A549 treated with Hydrocortisone at 1 μM for 4 hours (cell line): ENCODE measurements at places on chromosomes 5 and 9. TPM values are rescaled to one million over a fixed set of nuclear protein-coding genes. Genes with fewer than 3 reads are reported as not detected.

Gene IFNA2
- not detected in 5 replicates for total RNA-seq

Gene CDO1
- total RNA-seq = not detected in 5 replicates

Gene LRRC8A
- 114 to 133 TPM (median 130 TPM) in 5 replicates for total RNA-seq

Gene GPR107
- 23.6 to 33.4 TPM (median 27.2 TPM) in 5 replicates for total RNA-seq

Gene TXNDC8
- total RNA-seq = not detected in 5 replicates

Gene SLC36A3
- total RNA-seq = not detected in 5 replicates

Gene OMD
- total RNA-seq = not detected in 5 replicates

Gene FOXD4L3
- total RNA-seq = 0.08 to 0.16 TPM (median 0.12 TPM) in 3 of 5 replicates, not detected in the others

Gene ELOVL7
- 8.4 to 14.7 TPM (median 10.7 TPM) in 5 replicates for total RNA-seq

Gene C5orf52
- not detected in 5 replicates for total RNA-seq

Gene RNF183
- total RNA-seq = not detected in 5 replicates

Gene CAVIN4
- 0.29 to 0.53 TPM (median 0.46 TPM) in 5 replicates for total RNA-seq
